ENCODE measurements at places on chromosomes 5 and 9. TPM values are rescaled to one million over a fixed set of nuclear protein-coding genes. Genes with fewer than 3 reads are reported as not detected.

DNA sequence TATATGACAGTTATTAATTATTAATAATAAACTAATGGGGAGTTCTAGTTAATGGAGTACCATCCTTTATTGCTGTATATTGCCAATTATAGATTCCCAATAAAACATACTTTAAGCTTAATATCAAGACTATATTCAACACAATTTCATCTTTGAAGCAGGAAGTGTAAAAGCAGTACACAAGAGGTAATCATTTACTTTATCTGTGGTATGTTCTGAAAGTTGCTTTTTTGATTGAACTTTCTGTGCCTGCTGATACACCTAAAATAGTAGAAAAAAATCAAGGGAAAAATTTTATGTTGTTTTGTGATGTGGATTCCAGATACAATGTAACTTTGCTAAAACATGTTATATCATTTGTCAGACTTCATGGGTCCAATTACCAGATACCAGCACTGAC is 58.0 kb downstream of the ACO1 start:
- no peak for DNase-seq

DNA sequence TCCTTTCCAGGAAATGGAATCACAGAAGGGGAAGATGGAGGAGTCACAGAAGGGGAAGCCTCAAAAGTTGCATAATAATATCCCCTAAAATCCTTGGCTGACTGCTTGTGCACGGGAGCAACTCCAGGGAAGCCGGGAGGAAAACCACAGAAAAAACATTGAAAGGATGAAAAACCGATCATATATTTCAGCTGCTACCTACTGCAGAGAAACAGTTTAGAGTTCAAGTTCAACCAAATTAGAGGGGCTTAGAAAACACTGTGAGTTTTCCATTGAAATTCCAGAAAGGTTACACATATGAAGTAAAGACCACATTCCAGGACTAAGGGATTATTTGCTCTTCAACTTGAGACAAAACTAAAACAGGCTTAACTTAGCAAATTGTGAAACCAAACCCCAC is 37.6 kb upstream of the MTAP start:
- DNase-seq = no peak

GRCh38 chr5:180526269-180526668 is 32.1 kb downstream of the CNOT6 start:
- no peak for DNase-seq

- DNase-seq = no peak
These were observed 4.7 kb downstream of the GNAQ start for GRCh38 chr9:78026947-78027346.

DNA sequence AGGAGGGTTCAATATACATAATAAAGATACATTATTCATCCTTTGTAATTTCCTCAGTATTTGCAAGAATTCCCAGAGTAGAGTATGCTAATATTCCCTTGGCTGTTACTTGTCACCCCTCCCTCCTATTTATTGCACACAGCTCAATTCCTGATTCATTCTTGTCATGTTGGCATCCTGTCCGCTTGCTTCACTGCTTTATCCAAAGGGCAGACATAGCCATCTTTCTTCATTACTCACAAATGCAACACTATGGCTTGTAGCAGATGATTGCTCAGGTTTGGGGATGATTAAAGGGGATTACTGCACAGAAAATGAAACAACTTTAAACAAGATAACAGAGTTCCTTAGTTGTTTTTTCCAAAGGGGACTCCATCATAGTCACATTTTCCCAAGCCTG is 1.2 kb upstream of the IL33 start:
- DNase-seq = no peak

DNA sequence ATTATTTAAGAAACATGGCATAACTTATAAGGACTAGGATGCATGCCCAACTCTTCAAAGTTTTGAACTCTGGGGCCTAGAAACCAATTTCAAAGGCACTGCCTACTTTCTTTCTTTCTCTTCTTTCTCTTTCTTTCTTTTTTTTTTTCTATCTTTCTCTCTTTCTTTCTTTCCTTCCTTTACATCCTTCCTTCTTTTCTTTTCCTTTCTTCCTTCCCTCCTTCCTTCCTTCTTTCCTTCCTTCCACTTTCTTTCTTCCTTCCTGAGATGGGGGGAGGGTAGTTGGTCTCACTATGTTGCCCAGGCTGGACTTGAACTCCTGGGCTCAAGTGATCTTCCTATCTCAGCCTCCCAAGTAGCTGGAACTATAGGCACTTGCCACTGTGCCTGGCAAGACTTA is 15.9 kb upstream of the TOMM5 start:
- DNase-seq = no peak

DNA sequence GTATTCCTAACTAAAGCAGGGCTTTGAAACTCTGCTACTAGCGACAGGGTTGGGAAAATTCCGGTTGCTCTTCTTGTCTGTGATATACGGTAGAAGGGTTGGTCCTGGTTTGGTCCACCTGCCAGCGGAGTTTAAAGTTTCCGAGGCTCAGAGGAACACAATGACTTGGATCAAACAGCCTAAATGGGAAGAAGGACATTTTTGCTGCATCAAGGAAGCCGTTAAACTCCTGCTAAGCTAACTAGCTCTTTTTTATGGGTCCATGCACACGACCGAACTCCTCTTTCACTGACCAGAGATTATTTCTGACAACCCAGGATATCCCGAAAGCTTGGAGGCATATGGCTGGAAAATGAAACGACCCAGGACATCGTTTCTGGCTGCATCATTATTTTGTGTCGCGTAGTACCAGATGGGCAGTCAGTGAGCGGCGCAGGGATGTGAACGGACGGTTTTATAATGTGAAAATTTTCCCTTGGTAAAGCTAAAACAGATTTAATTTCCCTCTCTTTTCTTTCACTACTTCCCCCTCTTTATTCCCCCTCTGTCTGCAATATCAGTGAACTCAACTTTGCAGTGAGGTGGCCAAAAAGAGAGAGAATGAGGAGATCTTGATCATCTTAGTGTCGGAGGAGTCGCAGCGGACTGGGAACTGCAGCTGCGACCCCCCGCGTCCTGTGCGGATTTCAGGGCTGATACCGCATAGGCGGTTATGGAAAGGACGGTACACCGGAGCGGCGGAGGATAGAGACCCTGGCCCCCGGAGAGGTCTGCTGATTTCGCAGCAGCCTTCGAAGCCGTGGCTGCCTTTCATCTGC is at the start of gene LURAP1L:
TSS of gene LURAP1L (plus strand) at position 160 of the 818 bp plus-strand sequence. CDS start 696 bp downstream, outside the sequence.
- DNase-seq = peak; percentile 81

SPATA31A5 gene
- polyA plus RNA-seq = not detected

FOXD4L4 gene
- not detected for polyA plus RNA-seq

TMEM252 gene
- 1.9 TPM for polyA plus RNA-seq
